ENCODE measurements at places on chromosomes 13 and 19.
A peak's percentile ranks its signal among the peaks of the same experiment; 100 is the strongest.

- peak; percentile 92 for DNase-seq
Observed at GRCh38 chr19:47305309-47305751, 4.3 kb upstream of the C5AR1 start.

DNA sequence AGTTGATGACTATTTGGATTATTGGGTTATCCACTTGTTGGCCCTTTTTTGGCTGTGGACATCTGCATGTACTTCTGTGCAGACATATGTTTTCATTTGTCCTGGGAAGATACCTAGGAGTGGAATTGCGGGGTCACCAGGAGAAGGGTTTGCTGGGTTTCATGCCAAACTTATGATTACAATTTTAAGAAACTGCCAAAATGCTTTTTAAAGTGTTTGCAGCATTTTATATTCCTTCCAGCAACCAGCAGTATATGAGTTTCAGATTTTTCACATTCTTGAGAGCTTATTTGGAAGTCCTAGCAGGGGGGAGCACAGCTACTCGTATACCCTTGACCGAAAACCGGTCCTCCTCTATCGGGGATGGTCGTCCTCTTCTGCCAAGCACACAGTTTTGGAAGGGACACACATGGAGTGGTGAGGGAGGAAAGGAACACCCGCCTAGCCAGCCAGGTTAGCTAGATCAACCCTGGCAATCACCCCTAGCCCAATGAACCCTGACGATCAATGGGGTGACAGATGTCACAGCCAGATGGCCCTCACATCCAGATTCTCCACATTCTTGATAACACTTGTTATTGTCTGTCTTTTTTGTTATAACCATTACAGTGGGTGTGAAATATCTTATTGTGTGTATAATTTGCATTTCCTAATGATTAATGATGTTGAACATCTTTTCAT lies 26.7 kb upstream of the RNF113B start:
- no peak for DNase-seq

DNA sequence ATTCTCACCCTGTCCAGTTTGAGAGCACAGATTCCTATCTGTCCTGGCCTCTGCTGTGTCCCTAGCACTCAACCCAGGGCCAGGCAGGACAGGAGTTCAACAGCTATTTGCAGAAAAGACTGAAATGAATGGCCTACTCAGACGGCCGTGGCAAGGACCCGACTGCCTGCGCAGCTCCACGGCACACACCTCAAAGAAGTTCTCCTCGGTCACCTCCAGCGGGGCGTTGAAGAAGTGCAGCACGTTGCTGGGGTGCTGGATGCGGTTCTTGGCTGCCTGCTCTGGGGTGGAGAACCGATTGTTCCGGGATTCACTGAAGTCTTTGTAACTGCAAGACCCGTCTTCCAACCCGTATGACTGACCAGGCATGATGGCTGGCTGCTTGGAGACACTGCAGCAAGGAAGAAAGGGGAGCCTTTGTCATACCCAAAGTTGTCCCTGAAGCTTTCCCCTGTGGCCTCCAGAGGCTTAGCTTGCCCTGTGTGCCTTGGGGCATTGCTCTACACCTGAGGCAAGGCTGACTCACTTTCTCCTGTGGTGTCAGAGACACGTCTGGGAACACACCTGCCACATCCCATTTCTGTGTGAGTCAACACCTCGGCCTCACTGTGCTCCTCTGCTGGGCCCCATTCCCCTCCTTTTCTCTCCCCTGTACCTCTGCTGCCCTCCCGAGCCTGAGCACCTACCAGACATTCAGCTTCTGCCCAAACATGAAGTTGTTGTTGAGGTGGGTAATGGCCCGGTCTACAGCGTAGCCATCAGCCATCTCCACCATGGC lies 6.8 kb upstream of the ECH1 start:
- DNase-seq = peak; percentile 26

DNA sequence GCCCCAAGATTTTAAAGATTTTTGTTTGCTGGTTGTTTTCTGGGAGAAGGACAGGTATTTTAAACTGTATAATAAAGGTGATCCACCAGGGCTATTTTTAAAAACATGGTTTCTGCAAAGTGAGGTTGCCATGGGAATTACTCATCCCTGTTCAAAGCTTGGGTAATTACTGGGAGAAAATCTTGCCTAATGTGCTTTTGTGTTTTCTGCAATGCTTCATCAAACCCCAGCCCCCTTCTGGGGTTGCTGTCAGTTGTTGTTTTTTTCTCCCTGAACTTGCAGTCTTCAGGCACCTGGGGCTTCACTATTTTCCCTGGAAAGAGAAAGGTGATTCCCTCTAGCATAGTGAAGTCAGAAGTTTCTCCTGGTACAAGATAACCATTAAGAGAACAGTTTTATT lies 277.2 kb downstream of the NALCN start:
- peak; percentile 20 for DNase-seq

GRCh38 chr13:97111756-97112155 lies 110.4 kb upstream of the MBNL2 start:
- DNase-seq = no peak

DNA sequence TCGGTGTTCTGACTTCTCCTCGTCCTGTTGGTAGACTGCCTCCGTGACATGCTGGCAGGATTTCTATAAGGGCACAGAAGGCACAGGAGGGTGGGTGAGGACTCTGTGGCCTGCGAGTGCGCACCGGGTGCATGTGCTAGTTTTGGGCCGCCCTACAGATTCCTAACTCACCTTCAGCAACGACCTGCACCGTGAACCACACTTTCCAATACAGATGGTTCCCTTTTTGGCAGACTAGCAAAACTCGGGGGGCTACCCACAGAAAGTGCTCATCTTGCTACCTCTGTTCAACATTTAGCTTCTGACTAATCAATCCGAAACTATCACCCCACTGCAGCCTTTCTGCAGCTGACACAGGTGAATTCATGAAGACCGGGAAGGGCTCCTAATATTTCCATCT lies 14.1 kb upstream of the AMER2 start:
- DNase-seq = no peak
